Cortex of kidney (tissue), 1 donor: ENCODE measurements at places on chromosomes 4 and X.

- DNase-seq = no peak
Observed at GRCh38 chr4:187019896-187020295, 296.2 kb upstream of the FAT1 start.

DNA sequence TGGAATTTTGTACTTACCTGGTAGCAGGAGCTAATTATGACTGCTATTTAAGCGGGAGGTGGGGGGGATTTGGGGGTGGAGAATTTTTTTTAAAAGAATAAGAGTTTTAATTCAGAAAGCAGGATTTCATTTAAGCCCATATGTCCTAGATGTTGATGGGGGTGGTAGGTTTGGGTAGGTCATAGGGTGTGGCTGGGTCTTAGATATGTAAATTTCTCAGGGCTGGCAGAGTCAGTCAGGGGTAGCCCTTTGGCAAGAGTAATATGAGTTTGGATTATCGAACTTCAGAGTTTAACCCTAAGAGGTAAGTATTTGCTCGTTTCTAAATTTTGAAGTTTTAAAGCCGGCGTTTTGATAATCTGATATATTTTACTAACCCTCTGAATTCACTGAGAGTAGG is 35.2 kb upstream of the COX18 start:
- DNase-seq = no peak

DNA sequence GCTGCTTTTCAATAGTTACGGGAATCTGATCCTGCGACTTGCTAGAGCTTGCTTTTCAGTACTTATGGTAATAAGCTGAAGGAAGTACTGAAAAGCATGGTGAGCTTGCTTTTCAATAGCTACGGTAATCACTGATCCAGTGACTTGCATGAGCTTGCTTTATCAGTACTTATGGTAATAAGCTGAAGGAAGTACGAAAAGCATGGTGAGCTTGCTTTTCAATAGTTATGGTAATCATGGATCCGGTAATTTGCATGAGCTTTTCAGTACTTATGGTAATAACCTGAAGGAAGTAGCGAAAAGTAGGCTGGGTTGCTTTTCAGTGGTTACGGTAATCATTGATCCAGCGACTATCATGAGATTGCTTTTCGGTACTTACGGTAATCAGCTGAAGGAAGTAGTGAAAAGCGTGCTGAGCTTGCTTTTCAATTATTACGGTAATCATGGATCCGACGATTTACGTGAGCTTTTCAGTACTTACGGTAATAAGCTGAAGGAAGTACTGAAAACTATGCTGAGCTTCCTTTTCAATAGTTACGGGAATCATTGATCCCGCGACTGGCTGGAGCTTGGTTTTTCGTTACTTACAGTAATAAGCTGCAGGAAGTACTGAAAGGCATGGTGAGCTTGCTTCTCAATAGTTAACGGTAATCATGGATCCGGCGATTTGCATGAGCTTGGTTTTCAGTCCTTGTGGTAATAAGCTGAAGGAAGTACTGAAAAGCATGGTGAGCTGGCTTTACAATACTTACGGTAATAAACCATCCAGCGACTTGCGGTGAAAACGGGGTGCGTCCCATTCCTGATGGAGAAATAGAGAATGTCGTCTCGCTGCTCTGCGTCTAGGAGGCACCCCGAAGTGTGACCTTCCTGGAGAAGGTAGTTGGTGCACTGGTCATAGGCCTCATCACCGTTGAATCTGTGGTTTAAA is 6.5 kb downstream of the CRLF2 start:
- DNase-seq = no peak

GRCh38 chr4:42995343-42995944 is 102.9 kb downstream of the GRXCR1 start:
- DNase-seq = no peak

DNA sequence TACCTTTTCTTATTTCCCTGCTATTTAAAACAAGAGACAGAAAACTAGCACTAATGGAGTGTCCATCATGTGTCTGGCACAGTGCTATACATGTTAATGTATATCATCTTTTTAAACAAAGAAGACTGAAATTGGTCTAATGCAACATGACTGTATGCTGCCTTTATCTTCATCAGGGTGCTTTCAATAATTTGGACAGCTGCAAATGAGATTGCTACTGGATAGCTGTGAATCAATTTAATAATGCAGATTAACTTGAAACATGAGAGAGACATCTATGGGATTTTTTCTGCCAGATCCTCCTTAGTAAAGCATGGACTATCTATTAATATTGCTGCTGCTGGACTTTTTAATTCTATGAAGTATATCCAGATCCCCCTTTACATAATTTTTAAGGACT is 255.3 kb upstream of the ATOH1 start:
- no peak for DNase-seq

DNA sequence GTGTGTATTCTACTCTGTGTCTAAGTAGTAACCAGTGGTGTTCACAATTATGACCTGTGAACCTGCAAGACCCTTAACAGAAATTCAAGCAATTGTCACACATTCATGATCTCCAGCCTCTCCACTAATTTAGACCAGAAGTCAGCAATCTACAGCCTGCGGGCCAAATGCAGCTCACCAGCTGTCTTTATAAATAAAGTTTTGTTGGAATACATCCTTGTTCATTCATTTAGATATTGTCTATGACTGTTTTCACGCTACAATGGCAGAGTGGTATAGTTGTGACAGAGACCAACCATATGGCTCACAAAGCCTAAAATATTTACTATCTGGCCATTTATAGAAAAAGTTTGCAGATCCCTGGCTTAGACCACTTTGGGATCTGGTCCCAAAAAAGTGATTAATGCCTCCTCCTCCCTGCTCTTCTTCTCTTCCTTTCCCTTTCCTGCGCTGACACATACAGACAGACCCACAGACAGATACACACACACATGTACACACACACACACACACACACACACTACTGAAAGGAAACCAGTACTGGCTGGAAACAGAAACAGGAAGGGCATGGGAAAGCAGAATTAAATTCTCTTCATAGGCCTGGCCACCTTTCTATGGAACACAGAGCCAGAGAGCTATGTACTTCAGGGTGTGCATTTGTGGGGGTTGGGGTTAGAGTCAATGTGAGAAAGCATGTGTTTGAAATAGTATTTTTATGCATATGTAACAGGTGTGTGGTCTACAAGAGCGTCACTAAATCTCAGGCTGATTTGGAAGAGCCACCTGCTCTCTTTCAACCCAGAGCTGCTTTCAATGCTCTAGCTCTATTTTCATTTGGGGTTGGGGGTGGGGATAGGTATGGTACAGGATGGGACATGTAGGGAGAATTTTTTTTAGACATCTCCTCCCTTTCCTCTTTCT is 49.7 kb upstream of the TMEM164 start:
- DNase-seq = no peak
